ENCODE measurements at places on chromosomes 2 and 18.

GRCh38 chr2:238847841-238848690 lies at the start of gene TWIST2:
TSS of gene TWIST2 (plus strand) at chr2:238848085. CDS start at chr2:238848216, 131 bp downstream.
- DNase-seq, result no peak

- DNase-seq, result no peak
Measured at GRCh38 chr18:3667255-3668137, 217.5 kb downstream of the TGIF1 start.

DNA sequence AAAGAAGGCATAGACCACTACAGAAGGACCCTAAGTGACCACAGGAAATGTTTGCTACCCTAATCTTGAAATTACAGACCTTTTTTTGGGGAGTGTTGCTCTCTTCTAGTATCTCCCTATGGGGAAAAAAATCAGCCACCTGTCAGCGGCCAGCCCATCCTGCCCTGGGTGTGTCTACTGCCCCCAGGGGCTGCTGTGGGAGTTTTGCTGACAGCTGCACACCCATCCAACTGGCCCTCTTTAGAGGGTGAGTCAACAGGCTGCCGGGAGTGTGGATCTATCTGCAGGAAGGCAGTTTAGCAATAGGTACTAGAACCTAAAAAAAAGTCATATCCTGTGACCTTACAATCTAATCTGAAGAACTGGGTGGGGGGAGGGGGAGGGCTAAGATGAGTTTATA lies 796 bp upstream of the DYSF start:
- no peak for DNase-seq

DNA sequence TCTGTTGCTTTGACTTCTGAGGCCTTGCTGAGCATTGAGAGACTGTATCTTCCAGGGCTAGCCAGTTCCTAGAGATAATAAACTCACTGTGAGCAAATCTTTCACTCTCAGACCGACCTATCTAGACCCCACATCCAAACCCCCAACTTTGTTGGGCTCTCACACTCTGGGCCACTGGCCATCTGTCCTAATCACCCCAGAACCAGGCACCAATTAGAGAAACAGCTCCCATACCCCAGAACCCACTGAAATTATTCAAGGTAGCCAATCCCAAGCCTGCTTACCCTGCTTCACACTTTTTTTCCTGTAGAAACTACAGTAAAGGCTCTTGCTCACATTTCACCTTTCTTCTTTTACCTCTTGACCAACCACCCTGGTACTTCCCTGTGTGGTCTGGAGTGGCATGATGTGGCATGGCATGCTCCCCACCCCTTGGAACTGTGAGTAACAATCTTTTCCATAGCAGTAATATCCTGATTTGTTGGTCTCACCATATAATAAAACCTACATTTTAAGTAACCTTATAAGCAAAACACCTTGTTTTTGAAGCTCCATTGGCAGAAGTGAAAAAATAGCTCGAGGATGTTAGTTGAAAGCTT lies 55.2 kb downstream of the ANKRD12 start:
- DNase-seq, result no peak

DNA sequence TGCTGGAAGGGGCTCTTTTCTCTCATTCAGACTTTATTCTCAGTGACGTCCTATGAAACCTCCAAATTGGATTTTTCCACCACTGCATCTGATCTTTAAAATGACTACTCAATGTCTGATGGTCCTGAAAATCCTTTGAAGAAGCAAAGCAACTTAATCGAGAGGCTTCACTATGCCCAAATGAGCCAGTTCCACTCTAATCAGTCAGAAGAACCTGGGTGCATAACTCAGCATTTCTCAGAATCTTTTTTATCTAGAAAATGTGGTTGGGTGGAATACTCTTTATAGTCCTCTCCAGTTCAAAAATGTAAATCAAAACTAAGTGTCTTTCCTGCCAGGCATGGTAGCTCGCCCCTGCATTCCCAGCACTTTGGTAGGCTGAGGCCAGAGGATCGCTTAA lies 60.7 kb downstream of the PRELID3A start:
- no peak for DNase-seq

DNA sequence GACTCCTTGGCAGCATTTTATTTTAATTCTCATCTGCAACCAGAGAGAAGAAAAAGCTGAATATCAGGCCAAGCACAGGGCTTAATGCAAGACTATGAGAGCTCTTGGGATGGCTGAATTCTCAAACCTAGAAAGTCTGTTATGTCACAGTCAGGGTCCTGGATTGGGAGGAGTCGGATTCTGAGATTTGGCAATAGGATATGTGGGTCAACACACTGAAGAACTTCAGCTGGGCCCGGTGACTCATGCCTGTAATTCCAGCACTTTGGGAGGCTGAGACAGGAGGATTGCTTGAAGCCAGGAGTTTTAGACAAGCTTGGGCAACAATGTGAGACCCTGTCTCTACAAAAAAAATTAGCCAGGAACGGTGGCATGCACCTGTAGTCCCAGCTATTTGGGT lies 102.4 kb downstream of the COL3A1 start:
- no peak for DNase-seq

DNA sequence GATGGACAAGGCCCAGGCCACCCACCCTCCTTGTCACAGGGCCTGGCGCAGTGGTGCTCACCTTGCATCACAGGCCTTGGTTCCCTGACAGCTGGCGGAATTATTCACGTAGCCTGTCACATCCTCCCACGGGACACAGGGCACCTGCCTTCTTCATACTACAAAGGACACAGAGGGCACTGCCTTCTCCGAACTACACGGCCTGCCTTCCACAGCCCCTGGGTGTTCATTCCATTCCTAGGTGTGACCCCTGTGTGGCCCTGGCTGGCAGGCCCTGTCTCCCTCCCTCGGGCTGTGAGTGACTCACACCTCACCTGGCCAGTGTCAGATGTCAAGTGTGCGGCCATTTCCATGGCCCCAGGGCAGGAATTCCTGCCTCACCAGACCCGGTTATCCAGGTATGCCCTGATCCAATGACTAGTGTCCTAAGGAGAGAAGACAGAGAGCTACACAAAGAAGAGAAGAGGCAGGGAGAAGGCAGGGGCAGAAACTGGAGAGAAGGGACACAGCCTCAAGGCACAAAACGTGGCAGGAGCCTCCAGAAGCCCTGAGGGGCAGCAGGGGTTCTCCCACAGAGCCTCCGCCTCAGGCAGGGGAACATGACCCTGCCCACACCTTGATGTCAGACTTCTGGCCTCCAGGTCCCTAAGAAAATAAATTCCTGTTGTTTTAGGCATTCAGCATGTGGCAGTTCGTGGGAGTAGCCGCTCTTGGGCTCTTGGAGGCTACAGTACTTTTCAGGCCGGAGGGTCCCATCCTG lies 43.4 kb downstream of the MBP start:
- no peak for DNase-seq

DNA sequence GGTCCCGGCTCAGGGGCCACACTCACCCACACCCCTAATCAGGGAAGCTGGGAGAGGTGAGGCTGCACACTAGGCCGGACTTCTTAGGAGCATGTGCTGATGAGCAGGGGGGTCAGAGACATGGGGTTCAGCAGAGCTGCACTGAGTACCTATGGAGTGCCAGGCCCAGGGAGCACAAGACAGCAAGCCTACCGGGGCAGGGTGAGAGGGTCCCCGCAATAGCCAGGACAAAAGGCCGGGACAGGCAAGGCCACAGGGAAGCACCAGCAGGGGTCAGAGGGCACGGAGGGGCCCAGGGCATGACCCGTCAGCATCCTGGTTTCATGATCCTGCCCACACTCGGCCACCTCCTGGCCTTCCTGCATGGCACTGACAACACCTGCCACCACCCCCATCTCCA lies 73.5 kb downstream of the TNS1 start:
- no peak for DNase-seq

DNA sequence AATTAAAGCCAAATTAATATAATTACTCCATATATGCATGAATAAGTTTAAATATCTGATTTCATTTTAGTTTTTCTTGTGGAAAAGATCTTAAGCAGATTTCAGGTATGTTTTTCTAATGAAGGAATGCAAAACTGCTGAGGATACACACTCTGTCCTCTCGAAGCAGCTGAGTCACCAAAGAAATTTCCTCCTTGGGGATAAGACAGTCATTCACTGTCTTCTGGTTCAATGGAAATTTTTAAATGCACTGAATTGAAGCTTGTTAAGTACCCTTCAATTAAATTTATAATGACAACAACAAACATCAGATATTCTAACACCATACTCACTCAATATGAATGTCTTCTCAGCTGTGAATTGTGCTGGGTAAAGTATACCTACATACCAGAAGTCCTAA lies 101.5 kb upstream of the DNER start:
- no peak for DNase-seq

DNA sequence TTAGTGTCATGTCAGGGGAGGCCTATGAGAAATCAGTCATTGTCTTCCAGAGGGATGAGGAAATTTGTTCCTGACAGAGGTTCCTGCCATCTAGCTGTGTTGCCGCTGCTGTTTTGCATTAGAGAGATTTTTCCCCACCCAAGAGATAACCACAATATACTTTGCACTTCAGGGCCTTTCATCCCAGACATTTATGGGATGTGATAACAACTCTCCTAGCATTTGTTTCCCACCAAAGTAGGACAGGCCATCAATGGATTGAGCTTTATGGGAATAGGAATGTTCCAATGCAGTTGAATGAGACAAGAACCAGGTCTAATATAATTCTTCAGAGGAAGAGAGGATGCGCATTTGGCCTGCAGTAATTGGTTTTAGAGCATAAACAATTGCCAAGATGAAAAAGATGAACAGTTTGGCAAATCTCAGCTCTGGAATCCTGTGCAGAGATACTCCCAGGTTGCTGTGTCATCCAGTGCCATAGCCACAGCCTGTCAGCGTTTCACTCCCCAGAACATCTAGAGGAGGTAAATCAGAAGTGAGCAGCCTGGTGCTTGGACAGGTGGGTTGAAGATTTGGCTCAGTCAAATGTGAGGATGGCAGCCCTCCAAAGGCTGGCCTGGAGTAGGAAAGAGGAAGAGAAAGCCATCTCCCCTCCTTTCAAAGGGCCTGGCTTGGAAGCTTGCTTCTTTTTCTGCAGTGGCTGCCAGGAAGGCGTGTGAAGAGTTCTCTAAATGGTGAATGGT lies 93.7 kb upstream of the SETBP1 start:
- DNase-seq, result no peak

DNA sequence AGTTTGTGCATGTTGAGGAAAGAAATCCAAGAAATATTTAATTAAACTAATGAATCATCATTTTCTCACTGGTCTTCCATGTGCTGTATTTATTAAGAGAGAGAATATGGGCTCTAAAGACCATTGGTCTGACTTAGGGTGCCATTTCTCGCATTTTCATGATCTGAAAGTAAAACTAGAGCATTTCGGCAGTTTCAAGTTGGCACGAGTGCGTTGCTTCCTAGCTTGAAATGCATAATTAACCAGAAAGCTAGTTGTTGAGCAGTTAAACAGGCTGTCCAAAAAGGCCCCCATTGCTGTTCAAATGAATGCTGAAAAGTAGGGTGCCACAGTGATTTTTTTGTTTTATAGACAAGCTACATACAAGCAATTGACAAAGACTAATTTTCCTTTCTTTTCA lies 47.4 kb downstream of the SLC8A1 start:
- no peak for DNase-seq

- DNase-seq, result no peak
Measured at GRCh38 chr2:42658306-42658705, 89.9 kb downstream of the MTA3 start.

DNA sequence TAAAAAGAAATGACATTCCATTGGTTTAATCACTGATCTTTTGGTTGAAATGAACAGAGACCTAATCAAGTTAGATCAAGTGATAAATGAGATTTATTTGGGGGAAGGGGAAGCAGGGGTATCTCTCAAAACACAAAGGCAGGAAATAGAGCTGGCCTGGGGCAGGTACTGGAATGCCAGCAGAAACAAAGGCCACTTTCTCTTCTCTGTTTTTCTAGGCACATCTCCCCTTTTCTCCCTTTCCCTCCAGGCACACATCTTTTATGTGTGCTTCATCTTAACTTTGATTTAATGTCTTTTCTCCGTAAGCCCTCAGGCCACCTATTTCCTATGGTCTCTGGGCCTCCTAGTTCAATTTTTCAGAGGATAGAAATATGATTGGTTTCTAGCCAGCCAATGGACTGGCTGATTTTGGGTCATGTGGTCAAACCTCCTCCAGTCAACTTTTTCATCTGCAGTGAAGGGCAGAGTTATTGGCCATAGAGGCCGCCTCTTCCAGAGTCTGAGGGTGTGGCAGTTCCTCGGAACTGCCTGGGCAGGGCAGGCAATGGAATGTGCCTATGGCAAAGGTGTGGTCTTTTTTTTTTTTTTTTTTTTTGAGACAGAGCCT lies 58.9 kb upstream of the FAM136A start:
- DNase-seq, result no peak

GRCh38 chr2:40434731-40435271 lies 17.1 kb downstream of the SLC8A1 start:
- no peak for DNase-seq

- peak; percentile 60 for DNase-seq
Measured at GRCh38 chr18:3448838-3449511, 997 bp upstream of the TGIF1 start.

- DNase-seq, result no peak
Measured at GRCh38 chr2:11359865-11360264, 15.4 kb upstream of the ROCK2 start.

- no peak for DNase-seq
Measured at GRCh38 chr18:26723981-26724380, 141.5 kb downstream of the AQP4 start.

DNA sequence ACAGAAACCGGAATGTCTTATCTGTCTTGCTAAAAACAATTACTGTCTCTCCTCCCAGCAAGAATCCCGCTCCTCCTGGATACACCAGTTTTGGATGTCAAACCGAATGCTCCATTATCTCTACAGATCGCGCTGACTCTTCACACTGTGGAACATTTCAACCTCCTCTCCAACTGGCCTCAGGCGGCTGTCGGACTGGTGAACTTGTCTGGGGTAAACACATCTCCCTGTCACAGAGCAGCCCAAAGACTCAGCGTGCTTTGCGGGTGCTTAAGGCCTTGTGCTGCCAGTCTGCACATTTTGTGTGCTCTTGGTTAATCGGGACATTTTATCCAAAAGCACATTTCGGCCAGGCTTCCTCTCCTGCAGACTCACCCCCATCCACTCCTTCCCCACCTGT lies 173.1 kb downstream of the ICOS start:
- DNase-seq, result no peak

GRCh38 chr2:84290537-84290936 lies 168.5 kb downstream of the SUCLG1 start:
- no peak for DNase-seq

DNA sequence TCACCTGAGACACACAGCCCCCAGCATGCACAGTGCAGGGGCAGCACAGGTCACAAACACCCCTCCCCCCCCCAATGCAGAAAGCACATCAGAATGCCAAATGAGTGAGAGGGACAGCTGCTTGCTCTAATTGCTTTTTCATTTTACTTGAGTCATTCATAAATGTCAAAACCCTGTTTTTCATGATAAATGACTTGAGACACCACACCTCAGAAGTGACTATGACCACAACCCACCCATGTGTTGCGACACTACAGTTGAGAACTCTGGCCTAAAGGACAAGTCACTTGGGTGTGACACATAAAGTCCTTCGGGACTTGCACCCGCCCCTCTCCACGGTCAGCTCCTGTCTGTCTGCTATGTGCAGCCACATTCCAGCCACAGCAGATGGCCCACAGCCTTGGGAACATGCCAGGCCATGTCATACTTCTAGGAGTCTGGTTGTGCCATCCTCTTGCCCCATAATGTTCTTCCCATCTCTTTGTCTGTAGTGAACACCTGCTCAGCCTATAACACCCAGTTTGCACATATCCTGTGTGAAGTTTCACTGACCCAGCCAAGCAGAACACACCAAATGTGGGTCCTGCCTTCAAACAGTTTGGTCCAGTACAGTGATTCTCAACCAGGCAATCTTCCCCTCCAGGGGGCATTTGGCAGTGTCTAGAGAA lies 30.2 kb upstream of the RIOK3 start:
- DNase-seq, result no peak

All from stimulated activated CD4-positive, alpha-beta T cell treated with anti-CD3 and anti-CD28 coated beads, Interleukin-4, amount 100 ng/mL, for 24 hours (primary cell).